Aortic smooth muscle cell (primary cell): ENCODE measurements at places on chromosomes 5 and 9. TPM values are rescaled to one million over a fixed set of nuclear protein-coding genes. Genes with fewer than 3 reads are reported as not detected.

SHLD3 gene
- total RNA-seq, result 3.0 and 3.2 TPM in 2 replicates

UBE2B gene
- 15.2 and 22.9 TPM in 2 replicates for total RNA-seq

ATOX1 gene
- 94.9 and 106 TPM in 2 replicates for total RNA-seq

SPINK7 gene
- total RNA-seq, result not detected in 2 replicates

PRUNE2 gene
- total RNA-seq, result 50.7 and 65.3 TPM in 2 replicates

ADAMTSL1 gene
- total RNA-seq, result 115 and 144 TPM in 2 replicates

CCL28 gene
- 1.1 and 1.6 TPM in 2 replicates for total RNA-seq

RNF183 gene
- not detected in 2 replicates for total RNA-seq

PSAT1 gene
- total RNA-seq, result 6.3 and 8.7 TPM in 2 replicates

BOD1 gene
- total RNA-seq, result 57.9 and 63.9 TPM in 2 replicates

GPR107 gene
- 53.0 and 84.8 TPM in 2 replicates for total RNA-seq

SLC6A19 gene
- not detected in 2 replicates for total RNA-seq

BTNL3 gene
- total RNA-seq, result not detected in 2 replicates

FOXD4L5 gene
- total RNA-seq, result under 0.01 and 0.06 TPM in 2 replicates
